ENCODE measurements at places on chromosomes 7 and 10.

DNA sequence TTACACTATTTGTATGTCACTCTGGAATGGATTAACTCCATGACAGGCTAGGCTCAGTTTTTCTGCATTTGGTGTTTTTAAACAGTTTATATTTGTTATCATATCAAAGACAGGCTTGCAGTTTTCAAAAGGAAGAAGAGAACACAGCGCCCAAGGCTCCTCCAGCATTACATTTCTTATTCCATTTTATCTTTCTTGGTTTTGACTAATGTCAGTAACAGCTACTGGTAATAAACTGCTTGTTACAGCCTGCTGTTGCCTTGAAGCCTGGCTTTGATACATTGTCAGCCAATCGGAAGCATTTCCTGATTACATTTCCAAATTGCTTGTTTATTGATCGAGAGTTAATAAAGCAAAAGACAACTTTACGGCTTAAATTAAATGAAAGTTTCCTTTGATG lies 166.0 kb upstream of the MDFIC start:
- no peak for DNase-seq

GRCh38 chr7:1919539-1920265 lies 249.6 kb downstream of the ELFN1 start:
- DNase-seq: peak; percentile 48

DNA sequence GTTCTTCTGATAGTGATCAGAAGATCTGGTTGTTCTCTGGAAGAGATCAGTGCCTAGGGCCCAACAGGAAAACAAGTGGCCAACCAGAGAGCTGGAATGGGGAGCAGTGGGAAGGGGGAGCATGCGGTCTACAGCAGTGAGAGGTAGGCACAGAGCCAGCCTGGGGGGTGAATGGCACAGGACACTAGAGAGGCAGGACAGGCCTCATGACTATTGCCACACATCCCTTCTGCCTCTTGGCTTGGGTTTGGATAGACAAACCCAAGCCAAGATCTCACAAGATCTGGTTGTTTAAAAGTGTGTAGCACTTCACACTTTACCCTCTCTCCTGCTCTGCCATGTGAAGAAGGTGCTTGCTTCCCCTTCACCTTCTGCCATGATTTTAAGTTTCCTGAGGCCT lies 224.4 kb downstream of the ARHGAP12 start:
- no peak for DNase-seq

DNA sequence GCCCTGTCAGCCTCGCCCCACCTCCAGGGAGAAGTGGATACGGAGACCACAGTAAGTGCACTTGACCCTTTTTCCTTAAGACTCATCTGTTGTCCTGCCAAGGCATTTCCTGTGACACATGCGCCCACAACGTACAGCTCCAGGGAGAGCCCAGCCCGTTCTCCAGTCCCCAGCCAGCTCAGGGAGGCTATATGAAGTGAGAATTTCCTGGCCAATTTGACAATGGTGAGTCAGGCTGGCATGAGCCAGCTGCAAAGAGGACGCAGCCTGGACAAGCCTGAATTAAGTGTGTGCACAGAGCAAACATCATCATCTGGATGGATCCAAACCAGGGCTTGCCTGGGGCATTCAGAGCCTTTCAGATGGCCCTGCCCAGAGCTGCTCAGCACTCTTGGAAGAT lies 244.8 kb downstream of the KCNMA1 start:
- no peak for DNase-seq

DNA sequence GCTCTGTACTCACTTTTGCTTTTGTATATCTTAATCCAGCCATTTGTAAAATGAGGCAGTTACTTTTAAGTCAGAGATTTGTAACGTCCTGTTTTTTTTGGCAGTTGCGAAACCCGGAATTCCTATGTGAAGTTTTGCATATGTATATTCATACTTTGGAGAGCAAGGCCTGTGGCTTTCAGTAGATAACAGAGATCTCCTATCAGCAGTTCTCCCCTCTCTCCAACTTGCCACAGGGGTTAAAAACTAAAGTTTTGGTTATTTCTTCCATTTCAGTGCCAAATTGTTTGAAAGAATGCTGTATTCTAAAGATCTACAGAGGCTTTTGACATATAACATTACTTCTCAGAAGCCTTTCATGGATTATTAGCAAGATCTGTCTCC lies 102.4 kb downstream of the EXOC4 start:
- no peak for DNase-seq

DNA sequence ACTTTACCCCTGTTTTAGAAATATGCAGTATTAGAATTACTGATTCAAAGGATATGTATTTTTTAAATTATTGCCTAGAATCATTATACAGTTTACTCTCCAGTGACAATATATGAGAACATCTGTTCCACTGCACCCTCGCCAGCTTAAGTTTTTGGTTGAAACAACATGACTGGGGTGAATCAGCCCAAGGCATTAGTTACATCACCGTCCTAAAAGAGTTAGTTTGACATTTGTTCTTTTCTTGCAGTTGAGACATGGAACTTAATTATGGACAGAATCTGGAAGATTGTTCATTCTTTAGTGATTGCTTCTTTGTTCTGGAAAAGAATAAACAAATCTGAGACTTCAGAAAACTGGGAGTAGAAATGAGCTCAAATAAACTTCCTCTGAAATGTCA lies 167.3 kb upstream of the DKK1 start:
- no peak for DNase-seq

- peak; percentile 56 for DNase-seq
Observed at GRCh38 chr7:130959743-130960207, 225.8 kb upstream of the KLF14 start.

GRCh38 chr10:84695902-84696301 lies 367.5 kb downstream of the CCSER2 start:
- no peak for DNase-seq

DNA sequence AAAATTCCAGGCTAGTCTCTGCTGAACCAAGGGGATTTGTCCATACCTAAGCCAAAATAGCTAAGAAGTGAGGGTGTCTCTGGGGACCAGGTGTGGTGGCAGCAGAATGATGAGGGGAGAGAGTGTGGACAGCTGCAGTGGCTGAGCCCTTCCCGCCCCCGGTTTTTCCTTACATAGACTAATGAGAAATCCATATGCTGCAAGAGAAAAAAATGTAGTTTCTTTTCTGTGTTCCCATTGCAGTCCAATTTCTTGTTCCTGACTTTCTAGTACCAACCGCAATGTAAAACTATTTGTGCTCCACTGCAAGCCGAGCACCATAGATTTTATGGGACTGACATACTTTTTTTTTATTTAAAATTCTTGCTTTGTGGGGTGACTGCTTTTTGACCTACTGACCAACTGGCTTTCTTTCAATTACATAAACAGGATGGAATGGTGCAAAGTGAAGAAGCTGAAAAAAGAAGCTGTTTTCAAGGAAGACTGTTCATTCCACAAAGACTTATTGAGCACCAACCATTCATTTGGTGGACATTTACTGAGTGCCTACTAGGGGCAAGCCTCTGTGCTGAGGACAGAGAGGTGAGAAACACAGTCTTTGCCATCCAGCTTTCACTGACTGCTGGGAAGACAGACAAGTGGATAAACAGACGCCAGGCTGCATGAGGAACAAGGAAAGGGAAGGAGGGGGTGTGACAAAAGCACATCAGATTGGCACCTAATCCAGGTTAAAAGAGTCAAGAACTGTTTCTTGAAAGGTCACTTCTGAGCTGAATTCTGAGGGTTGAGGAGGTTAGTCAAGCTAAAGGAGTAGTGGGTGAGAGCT lies 9.8 kb downstream of the CEP41 start:
- DNase-seq: no peak

GRCh38 chr10:78627254-78627795 lies 441.4 kb upstream of the ZMIZ1 start:
- no peak for DNase-seq

DNA sequence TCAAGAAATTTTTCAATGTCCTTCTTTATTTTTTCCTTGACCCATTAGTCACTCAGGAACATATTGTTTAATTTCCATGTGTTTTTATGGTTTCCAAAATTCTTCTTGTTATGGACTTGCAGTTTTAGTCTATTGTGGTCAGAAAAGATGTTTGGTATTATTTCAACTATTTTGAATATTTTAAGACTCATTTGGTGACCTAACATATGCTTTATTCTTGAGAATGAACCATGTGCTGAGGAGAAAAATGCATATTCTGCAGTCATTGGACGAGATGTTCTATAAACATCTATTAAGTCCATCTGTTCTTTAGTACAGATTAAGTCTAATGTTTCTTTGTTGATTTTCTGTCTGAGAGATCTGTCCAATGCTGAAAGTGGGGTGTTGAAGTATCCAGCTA lies 42.3 kb upstream of the MDFIC start:
- DNase-seq: no peak

DNA sequence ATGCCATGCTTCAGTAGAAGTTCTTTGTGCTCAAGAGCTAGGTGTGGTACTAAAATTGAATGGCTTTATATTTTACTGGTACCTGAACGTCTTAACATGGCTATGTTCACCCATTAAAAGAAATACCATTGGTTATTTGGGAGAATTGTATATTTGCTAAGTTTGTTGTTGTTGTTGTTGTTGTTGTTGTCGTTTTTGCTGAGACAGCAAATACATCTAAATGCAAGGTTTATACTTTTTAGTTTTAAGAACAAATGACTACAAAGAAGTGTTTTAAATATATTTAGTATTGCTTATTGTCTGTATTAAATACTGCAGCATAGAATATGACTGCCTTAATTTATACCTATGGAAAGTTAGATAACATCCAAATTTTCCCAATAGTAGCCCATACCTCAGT lies 66.9 kb downstream of the HECW1 start:
- DNase-seq: no peak

DNA sequence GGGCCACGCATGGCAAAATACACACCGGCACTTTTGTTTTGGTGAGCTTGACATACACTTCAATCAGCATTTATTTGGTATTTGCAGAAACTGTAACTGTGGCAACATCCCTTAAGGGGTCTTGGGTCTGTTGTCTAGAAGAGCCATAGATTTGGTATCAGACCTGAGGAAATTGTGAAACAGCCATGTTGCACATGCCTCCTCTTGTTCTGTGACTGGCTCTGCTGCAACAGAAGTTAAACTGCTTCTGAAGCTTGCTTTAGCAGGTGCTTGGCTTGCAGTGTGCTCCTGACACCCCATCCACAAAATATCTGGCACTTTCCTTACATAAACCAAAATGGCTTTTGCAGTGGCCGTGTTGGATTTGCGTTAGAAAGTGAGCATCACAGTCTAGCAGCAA lies 247.3 kb downstream of the GATA3 start:
- no peak for DNase-seq

DNA sequence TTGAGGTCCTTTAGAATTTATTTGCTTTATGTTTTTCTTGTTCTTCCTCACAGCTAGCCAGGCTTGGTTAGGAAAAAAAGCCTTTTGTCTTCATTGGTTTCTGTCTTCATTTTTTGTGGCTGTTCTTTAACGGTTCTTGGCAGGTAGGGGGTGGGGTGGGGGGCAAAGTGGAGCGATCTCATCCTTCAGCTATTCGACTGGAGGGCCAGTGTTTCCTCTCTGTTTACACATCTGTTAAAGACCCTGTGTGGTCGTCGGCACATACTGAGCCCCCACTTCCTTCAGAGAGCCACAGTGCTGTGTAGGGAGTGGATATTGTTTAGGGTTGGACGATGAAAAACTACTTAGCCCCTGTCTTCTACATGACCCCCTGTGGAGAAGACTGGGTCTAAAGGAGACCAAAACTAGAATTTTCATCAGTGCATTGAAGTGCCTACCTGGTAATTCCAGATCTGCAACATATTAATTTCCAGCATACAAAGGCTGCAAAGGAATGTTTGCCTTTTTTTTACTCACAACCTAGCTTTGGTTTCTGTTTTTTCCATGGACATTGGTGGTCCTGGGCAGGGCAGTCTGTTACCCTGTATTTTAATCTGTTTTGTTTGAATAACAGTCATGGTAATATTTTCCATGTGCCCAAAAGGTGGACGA lies 29.0 kb downstream of the PRPF18 start:
- no peak for DNase-seq

GRCh38 chr7:114875186-114875585 lies 46.7 kb upstream of the MDFIC start:
- DNase-seq: no peak

- no peak for DNase-seq
Observed at GRCh38 chr10:1402816-1403507, 334.4 kb downstream of the ADARB2 start.

- no peak for DNase-seq
Observed at GRCh38 chr7:997404-998395, 14.7 kb downstream of the CYP2W1 start.

- DNase-seq: no peak
Observed at GRCh38 chr10:98115031-98115787, 19.2 kb upstream of the R3HCC1L start.

DNA sequence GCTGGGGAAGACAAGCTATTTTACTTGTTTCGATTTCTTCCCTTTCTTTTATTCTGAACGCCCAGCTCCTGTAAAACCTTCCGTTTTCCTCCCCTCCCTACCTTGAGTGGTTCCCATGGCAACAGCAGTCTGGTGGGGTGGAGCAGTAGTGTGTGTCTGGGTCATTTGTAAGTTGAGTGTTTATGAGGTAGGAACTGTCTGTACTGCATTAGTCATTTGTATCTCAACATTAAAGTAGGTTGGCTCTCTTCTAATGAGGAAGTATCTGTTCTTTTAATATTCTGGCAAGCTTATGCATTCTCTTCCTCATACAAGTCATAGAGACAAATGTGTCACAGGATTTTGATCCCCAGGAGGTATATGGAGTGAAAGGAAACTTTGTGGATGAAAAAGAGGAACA lies 85.3 kb upstream of the CCDC6 start:
- DNase-seq: peak; percentile 39

- DNase-seq: no peak
Observed at GRCh38 chr10:112677689-112678088, 230.7 kb downstream of the VTI1A start.

GRCh38 chr7:17460001-17460400 lies 161.5 kb downstream of the AHR start:
- no peak for DNase-seq

DNA sequence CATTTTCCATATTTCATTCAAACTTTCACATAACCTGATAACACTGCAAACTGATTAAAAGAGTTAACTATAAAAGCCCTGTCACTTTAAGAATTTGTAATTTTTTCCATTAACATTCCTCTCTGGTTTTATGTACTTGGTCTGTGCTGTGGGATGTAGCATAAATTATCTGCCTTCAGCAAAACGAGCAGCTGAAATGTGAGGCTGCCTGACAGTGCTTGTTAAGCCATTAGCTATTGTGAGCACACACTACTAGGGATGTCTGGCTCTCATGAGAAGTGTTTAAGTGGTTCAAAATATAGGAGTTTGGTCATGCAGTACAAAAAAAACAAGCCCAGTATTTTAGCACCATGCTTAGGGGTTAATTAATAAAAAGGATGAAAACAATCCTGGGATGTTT lies 63.0 kb downstream of the HOXA1 start:
- DNase-seq: no peak

DNA sequence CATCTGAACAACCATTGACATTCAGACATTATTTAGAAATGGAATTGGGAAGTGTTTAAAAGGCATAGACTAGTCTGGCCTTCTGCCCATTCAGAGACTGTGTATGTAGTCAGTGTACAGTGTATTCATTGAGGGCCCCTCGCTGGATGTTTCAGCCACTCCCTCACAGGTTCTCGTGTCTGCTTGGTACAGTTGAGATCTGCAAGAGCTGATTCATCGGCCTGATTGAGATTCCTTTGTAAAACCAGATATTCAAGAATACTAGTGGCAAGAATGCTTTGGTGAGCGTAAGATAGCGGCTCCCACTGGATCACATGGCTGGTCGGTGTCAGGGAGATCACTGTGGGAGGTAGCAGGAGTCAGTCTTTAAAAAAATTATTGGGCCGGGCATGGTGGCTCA lies 119.5 kb downstream of the TCF7L2 start:
- DNase-seq: no peak

GRCh38 chr7:22697876-22698606 lies 29.0 kb upstream of the IL6 start:
- no peak for DNase-seq
